ENCODE measurements at places on chromosomes 11 and 22. TPM values are rescaled to one million over a fixed set of nuclear protein-coding genes. Genes with fewer than 3 reads are reported as not detected.

DNA sequence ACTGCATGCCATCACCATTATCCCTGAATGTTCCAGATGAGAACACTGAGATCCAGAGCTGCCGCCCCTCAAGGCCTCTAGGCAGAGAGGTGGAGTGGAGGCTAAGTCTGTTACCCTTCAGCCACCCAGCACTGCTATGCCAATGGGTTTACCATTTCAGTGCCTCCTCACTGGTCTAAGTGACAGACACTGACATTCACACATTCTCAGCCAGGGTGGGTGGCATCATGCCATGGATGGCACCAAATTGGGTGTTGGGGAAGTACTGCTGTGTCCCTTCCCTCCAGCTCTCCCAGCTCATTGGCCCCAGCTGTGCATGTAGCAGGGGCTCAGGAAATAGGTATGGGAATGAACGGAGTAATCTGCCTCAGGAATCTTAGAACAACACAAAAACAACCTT is 96.8 kb upstream of the PLET1 start:
- no peak for DNase-seq

- DNase-seq, result no peak
Measured at GRCh38 chr22:20226077-20226716, 41.9 kb downstream of the RTN4R start.

DNA sequence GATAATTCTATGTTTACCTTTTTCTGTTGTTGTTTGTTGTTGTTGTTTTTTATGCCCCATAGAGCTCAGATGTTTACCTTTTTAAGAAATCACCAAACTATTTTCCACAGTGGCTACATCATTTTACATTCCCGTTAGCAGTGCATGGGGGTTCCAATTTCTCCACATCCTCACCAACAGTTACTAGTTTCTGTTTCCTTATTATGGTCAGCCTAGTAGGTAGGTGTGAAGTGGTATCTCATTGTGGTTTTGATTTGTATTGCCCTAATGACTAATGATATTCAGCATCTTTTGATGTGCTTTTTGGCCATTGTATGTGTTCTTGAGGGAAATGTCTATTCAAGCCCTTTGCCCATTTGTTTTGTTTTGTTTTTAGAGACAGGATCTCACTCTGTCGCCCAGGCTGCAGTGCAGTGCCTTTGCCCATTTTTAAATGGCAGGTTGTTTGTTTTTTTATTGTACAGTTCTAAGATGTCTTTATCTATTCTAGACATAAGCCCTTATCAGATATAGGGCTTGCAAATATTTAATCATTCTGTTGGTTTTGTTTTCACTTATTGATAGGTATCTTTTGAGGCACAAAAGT is 27.5 kb downstream of the CHEK2 start:
- no peak for DNase-seq

DNA sequence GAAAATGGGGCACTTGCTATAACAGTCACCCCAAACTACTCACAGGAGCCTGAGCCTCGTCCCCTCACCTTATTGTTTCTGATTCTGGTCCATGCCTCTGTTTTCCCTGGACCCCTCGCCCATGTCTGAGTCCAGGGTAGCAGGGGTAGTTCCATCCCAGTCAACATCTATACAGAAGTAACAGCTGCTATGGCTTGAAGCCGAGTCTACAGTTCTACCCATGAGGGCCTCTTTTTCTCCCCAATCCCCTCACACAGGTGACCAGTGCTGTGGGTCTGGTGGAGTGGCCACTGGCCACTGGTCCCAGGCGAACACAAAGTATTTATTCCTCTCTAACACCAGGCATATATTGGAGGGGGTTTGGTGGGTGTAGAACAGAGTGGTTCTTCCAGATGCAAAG is 116.4 kb downstream of the ZNF280B start:
- no peak for DNase-seq

DNA sequence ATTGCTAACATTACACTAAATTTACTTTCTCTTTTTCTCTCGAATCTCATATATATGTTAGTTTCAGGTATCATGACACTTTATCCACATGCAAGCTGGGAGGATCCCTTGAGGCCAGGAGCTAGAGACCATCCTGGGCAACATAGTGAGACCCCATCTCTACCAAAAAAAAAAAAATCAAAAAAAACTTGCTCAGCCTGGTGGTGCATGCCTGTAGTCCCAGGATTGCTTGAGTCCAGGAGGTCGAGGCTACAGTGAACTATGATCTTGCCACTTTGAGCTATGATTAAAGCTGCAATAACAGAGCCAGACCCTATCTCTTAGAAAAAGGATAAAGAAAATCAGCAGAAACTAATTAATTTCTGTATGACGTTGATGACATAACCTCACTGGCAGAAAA is 3.7 kb upstream of the UPK3A start:
- DNase-seq, result no peak

DNA sequence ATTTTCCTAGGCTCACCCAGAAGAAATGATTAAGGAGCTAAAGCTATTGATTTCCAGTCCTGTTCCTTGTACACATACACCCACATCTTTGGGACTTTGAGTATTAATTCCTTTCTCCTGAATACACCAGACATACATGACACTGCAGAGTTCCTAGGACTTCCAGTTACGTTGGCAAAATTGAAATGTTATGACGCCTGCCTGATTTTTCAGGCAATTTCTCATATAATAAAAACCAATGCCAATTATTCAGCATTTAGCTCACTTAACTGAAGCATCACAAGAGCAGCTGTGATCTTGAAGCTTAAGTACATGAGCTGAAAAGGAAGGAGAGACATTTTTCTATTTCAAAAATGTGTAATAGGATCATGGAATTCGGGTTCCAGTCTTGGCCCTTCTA is 4.5 kb downstream of the CLMP start:
- no peak for DNase-seq

Gene SLC15A3
- total RNA-seq, result 4.4 TPM

Gene OR5AP2
- not detected for total RNA-seq

Data from glutamatergic neuron (in vitro differentiated cells).